ENCODE measurements at places on chromosomes 11 and 22.
A peak's percentile ranks its signal among the peaks of the same experiment; 100 is the strongest.

DNA sequence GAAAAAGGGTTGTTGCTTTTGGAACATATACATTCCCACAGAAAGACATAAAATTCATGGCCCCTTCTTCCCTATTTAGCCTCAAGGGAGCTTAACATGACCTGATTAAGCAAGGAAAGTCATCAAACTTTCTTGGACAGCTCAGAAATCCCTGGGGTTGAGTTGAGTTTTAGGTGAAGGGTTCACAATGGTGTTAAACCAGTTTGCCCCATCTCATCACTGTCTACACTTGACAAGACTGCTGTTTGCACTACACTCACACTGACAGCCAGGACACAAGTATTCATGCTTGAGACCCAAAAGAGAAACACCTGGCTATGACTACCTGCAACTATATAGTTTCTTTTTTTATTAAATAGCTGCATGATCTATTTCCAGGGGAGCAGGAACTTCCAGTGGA is 209.8 kb upstream of the TMEM45B start:
- no peak for DNase-seq

DNA sequence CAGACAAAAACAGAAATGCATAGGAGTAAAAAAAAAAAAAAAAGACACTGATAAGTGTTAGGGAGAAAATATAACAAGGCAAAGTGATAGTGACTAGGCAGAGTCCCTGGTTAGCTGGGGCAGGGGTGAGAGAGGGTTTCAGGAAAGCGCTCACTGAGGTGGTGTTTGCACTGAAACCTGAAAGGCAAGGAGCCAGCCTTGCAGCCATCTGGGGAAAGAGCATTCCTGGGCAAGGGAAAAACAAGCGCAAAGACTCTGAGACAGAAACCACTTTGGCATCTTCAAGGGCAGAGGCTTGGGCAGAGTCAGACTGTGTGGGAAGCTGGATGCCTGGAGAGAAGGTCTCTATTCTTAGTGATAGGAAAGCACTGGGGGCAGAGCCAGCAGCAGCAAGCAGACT is 14.5 kb downstream of the CLMP start:
- DNase-seq, result no peak

DNA sequence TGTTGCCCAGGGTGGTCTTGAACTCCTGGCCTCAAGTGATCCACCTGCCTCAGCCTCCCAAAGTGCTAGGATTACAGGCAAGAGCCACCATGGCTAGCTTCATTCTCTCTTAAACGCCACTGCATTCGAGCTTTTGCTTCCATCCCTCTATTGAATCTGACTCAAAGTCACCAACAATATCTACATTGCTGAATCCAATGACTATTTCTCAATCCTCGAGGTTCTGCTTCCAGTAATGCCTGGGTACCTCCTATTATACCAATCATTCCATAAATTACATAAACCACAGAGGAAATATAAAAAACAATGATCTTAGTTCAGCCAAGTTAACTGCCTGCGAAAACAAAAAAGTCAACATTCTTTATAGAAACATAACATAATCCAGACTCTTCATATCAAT is 11.9 kb upstream of the NXF1 start:
- DNase-seq, result no peak

GRCh38 chr22:40348025-40348658 is 1.8 kb downstream of the ADSL start:
- DNase-seq, result peak; percentile 53

- DNase-seq, result no peak
These were observed 46.4 kb downstream of the RAB30 start for GRCh38 chr11:83025267-83025704.

GRCh38 chr11:11979488-11980117 is 28.8 kb downstream of the DKK3 start:
- no peak for DNase-seq

- DNase-seq, result no peak
These were observed 4.1 kb downstream of the EED start for GRCh38 chr11:86248609-86249008.

- DNase-seq, result no peak
These were observed 29.8 kb downstream of the NECTIN1 start for GRCh38 chr11:119699227-119699626.

DNA sequence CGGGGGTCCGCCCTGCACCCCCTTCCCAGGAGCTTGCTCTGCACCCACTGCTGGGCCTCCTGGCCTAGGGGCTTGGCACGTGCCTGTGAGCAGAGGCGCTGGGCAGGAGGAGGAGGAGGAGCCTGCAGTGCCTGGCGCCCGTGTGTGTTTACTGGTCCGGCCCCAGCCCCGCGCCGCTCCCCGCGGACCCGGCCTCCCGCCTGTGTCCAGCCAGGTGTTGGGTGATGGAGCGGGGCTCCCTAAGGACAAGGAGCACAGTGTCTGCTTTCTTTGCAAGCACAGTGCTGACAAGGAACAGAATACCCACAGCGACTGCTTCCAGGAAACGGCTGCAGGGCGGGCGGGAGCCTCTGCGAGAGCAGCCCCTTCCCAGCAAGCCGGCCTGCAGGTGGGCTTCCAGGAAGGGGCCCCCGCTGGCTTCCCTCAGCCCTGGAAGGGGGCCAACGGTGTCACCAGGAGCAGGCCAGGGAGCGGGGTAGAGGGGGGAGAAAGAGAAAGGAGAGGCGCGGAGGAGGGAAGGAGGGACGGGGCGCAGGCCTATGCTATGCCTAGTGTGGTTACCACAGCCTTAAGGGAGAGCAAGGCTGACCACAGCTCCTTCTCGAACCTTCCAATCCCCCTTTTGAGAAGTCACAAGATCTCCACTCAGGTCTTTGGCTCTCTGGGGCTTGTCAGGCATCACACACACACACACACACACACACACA is 6.6 kb downstream of the H19 start:
- DNase-seq, result no peak

- no peak for DNase-seq
These were observed 57.6 kb downstream of the FBXO7 start for GRCh38 chr22:32531931-32532819.

DNA sequence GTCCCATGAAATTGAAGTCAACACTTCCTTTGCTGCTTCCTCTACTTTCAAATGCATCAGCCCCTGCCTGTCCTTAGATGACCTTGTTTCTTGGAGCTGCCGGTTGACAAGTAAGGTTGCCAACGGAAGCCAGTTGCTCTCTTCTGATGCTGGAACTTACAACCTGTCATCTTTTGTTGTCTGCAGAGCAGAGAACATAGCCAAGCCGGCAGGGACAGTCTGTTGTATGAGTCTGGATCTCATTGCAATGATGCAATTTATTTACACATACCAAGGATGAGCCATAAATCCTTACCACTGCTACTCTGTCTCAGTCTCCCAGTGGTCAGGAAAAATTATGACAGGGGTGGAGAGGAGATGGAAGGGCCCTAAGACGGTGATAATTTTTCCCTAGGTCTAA is 151.4 kb downstream of the BLID start:
- no peak for DNase-seq

DNA sequence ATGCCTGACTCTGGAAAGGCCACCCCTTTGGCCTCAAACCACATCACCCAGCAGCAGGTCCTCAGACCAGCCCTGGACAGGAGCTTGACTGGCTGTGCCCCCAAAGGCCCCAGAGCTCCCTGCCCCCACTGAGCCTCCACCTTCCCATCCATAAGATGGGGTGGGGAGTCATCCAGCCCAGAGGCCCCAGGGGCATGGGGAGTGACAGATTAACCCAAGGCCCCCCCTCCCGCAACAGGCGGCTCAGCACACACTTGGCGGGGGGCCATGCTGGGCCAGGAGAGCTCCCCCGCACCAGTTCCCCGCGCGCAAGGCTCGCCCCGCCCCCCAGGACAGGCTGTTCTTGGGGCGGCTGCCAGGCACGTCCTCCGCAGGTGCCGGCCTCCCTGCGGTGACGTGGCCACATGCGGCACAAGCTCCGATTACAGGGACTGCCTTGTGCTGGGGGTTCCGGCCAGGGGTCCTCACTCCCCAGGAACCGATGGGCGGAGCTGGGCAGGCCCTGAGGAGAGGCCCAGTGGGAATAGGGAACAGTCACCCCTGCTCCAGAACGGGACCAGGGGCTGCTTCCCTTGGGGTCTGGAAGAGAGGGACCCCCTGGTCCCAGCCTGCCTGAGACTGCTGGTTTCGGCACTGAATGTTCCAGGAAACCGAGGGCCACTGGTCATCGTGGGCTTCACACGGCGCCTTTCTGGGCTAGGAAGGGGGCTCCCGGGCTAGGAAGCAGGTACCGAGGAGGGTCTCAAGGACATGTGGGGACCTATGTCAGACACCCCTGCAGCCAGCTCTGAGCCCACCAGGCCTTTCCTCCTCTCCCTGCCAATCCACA is 5.1 kb upstream of the CDKN1C start:
- DNase-seq, result no peak

- no peak for DNase-seq
These were observed 93.6 kb downstream of the MTNR1B start for GRCh38 chr11:93063086-93063485.

- DNase-seq, result no peak
These were observed 9.7 kb downstream of the SELENOO start for GRCh38 chr22:50210378-50211139.

DNA sequence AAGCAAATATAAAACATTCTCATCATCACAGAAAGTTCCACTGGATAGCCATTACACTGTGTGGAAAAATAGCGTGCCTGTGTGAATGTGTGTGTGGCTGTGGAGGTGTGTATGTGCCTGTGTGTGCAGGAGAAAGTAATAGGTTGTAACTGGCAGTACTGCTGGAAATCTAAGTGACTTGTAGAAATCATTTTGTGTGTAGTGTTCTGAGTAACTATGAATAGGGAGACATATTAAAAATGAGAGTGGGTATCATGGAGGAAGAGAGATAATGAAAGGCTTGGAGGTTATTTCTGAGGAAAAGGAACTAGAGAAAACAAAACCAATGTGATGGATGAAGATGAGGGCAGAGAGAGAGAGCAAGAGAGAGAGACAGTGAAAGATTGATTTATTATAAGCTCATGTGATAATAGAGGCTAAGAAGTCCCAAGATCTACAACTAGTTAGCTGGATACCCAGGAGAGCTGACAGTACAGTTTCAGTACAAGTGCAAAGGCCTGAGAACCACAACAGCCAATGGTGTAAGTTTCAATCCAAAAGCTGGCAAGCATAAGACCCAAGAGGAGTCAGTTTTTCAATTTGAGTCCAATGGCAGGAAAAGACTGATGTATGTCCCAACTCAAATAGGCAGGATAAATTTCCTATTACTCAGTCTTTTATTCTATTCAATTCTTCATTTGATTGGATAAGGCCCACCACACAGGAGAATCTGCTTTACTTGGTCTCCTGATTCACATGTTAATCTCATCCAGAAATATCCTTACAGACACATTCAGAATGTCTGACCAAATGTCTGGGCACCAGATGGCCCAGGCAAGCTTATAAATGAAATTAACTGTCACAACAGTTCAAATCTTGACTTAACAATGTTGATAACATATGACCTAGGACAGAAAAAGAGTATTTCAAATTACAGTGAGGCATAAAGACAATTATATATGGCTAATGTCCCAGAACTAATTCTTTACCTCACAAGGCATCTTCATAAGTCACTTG is 14.9 kb downstream of the KBTBD3 start:
- DNase-seq, result no peak

DNA sequence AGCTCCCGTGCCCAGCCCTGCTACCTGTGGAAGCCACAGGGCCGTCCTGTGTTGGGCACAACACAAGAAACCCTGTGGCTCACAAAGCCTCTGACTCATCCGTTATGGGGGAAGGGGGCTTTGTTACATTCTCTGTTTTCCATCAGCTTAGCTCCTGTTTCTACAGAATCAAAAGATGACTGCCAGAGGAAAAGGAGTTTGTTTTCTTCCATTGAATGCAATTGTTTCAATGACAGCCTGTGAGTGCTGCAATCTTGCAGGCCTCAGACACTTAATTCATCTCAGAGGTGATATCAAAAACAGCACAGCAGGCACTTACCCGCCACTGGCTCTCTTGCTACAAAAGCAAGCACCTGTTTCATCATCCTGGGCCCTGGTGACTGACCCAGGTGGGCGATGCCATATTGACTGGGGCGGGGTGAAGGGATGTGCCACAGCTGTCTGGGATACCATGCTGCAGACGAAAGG is 194.3 kb downstream of the OPCML start:
- DNase-seq, result no peak

DNA sequence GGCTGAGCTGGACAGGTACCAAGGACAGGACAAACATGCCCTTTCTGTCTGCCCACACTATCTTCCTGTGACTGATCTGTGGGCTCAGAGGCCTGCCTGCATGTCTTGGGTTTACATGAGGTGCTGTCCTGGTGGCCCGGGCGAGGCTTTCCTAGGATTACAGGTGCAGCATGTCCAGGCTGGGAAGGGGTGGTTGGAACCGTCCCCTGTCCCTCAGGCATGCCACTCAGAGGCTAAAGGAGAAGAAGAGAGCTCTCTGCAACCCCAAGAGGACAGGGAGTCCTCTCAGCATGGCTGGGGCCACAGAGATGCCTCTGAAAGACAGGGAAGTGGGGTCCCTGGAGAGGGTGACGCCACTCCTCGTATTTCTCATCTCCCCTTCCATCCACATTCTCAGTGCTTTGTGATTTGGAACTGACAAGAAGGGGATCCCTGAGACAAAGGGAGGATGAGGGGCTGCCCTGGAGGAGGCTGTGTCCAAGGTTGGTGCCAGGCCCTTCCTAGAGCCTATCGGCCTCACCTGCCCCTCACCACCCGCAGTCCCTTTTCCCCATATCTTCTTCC is 64.6 kb upstream of the LMO1 start:
- DNase-seq, result no peak

Measured in effector memory CD8-positive, alpha-beta T cell (primary cell).